ENCODE measurements at places on chromosomes 5 and 9. TPM values are rescaled to one million over a fixed set of nuclear protein-coding genes. Genes with fewer than 3 reads are reported as not detected.

DNA sequence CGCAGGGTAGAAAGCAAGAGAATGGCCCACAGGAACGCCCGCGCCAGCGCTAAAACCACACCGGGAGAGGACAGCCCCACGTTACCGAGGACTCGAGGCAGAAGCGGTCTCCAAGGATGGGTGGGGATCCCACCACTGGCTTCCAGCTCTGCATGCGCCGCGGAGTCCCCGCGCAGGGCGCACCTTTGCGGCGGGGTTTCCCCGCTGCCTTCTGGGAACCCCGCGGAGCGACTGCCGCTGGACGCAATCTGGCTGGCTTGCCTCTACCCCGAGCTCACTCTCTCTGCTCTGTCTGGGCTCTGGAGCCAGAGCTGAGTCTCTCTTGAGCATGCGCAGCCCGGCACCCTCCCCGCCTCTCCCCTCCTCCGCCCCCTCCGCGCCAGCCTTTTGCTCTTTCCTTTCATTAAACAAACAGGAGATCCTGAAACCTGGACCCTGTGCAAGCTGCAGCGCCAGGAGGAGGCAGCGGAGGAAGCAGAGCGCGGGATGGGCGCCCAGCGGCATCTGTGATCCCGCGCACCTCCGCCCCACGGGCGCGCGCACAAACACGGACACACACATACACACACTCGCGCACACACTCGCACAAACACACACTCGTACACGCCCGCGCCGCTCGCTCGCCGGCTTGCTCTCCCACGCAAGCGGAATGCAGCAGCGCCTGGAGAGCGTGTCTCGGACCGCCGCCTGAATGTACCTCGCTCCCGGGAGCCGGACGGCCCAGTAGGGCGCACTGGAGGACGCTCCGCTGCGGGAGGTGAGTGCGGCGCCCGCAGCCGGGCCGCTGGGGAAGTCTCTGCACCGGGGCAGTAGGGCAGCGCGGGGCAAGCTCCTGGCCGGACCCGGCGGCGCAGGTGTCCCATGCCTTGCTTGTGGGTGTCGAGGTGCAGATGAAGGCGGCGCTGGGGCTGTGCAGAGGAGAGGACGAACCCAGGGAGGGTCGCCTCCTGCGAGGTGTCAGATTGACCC is at the start of gene PLPPR1:
Gene PLPPR1, plus strand, starts transcription at position 382 of the 969 bp plus-strand sequence.
- DNase-seq: peak; percentile 76

DNA sequence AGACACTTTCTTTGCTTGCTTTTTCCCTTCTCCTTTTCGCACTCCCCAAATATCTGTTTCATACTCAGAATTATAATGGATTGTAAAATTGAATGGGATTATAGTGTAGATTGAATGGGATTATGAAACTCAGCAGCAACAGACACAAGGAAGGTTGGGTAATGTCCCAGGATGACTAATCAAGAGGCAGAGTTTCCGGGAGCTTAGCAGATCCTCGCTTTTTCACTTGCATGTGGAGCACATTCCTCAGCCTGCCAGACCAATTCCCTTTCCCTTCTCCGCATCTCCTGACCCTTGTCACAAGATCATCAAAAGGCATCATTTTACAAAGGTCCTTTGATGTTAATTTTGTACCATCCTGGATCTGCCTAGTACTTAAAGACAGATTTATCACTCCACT is 55.1 kb upstream of the SLC1A1 start:
- no peak for DNase-seq

DNA sequence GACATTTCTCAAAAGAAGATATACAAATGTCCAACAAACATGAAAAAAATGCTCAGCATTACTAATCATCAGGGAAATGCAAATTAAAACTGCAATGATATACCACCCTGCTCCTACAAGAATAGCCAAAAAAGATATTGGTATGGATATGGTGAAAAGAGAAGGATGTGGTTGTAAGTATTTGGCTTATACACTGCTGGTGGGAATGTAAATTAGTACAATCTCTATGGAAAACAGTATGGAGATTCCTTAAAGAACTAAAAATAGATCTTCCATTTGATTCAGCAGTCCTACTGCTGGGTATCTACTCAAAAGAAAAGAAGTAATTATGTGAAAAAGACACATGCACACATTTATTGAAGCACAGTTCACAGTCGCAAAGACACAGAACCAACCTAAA is 67.6 kb upstream of the RUSC2 start:
- no peak for DNase-seq

GRCh38 chr9:17138503-17138902 is 3.7 kb downstream of the CNTLN start:
- DNase-seq: no peak

DNA sequence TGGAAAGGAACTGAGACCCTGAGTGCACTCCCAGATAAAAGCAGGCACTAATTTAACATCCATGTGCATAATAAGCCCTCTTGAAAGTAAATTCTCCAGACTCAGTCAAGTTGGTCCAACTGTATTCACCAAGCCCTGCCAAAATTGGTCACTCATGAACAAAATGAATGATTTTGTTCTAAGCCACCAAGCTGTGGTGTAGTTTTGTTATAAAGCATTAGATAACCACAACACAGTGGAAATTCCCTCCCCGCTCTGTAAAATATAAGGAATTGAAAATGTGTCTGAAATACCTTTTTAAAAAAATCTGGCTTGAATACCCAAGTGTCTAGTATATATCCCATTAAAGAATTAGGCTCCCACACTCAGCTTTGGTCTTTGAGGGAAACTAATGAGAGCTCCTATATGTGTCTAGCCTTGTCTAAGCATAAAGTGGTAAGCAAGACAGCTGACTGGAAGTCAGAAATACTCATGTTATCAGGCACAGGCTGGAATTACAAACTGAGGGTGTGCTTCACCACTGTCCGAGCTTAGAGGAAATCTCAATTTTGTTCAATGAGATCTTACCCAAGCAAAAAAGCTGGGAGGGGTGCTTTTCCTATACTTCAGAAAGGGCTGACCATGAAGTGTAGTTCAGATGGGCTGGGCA is 33.2 kb downstream of the IDNK start:
- no peak for DNase-seq

PCDHGA9 gene
- not detected for total RNA-seq

MRPS30 gene
- 38.0 TPM for total RNA-seq

WNT8A gene
- not detected for total RNA-seq

HINT1 gene
- total RNA-seq: 187 TPM

SLC6A18 gene
- not detected for total RNA-seq

EDIL3 gene
- not detected for total RNA-seq

SHISAL2B gene
- total RNA-seq: 5.1 TPM
